HTR-8/SVneo (cell line): ENCODE measurements at places on chromosomes 7 and 10.

GRCh38 chr10:128158021-128158795, 32.0 kb upstream of the MKI67 start:
- DNase-seq, result no peak

GRCh38 chr10:51915031-51915542, 215.7 kb upstream of the CSTF2T start:
- DNase-seq, result no peak

DNA sequence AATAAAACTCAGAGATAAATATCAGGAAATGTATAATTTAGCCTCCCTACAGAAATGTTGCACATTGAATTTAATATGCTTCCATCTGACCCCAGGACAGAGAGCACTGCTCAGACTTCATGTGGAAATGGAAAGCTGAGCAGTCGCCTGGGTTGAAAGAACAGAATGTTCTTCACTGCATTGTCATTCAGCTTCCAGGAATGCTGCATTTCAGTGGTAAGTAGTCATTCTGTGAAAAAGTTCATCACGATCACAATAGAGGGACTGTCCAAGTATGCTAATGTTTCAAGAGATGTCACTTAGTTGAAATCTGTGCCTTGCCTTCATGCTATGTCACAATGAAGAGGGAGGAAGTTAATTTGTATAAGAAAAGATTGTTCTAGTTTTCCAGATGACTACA, 147.3 kb downstream of the NRCAM start:
- no peak for DNase-seq

- no peak for DNase-seq
Measured at GRCh38 chr7:44380831-44381493, 55.6 kb upstream of the CAMK2B start.

- no peak for DNase-seq
Measured at GRCh38 chr7:133746305-133746704, 380.8 kb upstream of the LRGUK start.

GRCh38 chr7:122746948-122747347, 44.2 kb upstream of the RNF148 start:
- DNase-seq, result no peak

GRCh38 chr7:8205537-8205936, 56.4 kb downstream of the ICA1 start:
- no peak for DNase-seq

- DNase-seq, result no peak
Measured at GRCh38 chr10:42177077-42177792, 461.1 kb downstream of the ZNF33B start.

DNA sequence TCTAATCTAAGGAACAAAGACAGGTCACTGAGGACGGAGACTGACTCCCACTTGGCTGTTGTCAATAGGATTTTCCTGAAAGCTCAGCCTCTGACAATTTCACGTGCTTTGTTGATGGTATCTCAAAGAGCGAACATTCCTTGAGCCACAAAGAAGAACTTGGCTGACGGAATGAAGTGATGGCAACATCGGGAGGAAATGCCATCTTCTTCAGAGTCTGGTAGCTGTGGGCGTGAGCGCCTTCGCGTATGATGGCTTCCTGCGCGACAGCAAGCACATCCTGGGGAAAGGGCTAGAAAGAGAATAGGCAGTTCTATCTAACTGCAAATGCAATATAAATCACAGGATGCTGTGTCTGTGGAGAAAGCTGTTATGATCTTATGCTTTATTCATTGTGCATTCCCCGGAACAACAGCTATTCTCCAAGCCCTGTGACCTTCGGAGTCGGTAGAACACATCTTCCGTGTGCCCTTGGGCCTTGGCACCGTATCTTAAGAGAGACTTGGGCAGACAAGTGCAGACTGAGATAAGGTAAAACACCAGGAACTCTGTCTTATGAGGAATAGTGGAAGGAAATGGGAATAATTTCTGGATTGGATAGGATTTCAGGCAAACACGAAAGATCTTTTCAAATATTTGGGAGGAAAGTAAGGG, 19.6 kb upstream of the GTPBP4 start:
- DNase-seq, result no peak

DNA sequence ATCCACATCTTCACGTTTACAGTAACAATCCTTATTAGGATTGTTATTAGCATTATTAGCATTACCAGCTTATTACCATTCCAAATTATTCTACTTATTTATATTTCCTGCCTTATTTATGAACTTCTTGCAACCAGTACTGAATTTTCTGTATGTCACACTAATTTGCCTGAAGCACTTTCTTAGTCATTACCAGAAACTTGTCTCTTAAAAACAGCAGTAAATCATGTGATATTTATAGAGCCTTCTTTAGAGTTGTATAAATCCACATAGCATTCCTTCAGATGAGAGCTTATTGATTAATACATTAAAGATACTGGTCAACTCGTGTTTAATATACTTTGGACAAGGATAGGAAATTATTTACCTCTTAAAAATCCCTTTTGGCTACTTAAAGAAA, 618.6 kb downstream of the SUGCT start:
- DNase-seq, result no peak

GRCh38 chr10:17200912-17201793, at the start of gene TRDMT1:
Gene TRDMT1, minus strand, starts transcription at chr10:17201672. Its CDS starts 38 bp downstream, at chr10:17201634.
- peak; percentile 65 for DNase-seq

GRCh38 chr10:126584836-126585235, 85.7 kb downstream of the C10orf90 start:
- DNase-seq, result no peak

GRCh38 chr7:607938-608337, 88.3 kb upstream of the PDGFA start:
- no peak for DNase-seq

DNA sequence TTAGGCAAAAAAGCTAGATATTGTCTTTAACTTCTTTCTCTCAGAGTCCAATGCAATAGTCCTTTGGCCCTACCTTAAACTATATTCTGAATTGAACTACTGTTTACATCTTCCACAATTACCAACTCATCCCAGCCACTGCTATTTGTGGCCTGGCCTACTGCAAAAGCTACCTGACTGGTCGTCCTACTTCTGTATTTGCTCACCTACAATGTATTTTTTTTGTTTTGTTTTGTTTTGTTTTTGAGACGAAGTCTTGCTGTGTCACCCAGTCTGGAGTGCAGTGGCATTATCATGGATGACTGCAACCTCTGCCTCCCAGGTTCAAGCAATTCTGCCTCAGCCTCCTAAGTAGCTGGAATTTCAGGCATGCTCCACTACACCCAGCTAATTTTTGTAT, 51.2 kb downstream of the ARL4A start:
- no peak for DNase-seq

DNA sequence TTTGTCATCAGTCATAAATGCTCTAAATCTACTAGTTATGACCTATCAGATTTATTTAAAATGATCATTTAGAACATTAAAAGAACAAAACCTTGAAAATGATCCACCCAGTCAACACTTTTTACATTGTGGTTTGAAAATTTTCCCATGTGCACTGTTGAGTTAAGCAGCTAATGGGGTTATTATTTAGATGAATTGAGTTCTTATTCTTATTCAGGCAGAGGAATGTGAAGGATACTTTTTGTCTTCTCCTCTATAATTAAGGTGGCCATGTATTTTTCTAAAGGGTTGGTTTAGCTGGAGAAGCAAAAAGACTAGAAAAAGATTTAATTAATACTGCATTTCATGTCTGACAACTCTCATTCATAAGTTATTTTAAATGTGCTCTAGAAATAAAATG, 74.9 kb upstream of the FEZF1 start:
- DNase-seq, result no peak

- DNase-seq, result no peak
Measured at GRCh38 chr7:65938336-65938895, 43.6 kb downstream of the GUSB start.

DNA sequence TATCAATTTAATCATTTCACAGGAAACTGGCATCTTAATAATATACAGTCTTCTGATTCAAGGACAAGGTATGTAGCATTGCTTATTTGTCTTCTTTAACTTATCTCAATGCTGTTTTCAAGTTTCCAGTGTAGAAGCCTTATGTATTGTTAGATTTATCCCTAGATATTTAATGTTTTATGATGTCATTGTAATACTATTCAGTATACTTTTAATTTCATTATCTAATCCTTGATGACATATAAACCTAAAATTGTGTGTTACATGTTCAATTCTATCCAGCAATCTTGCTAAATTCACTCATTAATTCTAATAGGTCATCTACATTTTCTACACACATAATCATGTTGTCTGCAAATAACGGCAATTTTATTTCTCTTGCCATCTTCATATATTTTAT, 126.3 kb upstream of the SEC61G start:
- no peak for DNase-seq

DNA sequence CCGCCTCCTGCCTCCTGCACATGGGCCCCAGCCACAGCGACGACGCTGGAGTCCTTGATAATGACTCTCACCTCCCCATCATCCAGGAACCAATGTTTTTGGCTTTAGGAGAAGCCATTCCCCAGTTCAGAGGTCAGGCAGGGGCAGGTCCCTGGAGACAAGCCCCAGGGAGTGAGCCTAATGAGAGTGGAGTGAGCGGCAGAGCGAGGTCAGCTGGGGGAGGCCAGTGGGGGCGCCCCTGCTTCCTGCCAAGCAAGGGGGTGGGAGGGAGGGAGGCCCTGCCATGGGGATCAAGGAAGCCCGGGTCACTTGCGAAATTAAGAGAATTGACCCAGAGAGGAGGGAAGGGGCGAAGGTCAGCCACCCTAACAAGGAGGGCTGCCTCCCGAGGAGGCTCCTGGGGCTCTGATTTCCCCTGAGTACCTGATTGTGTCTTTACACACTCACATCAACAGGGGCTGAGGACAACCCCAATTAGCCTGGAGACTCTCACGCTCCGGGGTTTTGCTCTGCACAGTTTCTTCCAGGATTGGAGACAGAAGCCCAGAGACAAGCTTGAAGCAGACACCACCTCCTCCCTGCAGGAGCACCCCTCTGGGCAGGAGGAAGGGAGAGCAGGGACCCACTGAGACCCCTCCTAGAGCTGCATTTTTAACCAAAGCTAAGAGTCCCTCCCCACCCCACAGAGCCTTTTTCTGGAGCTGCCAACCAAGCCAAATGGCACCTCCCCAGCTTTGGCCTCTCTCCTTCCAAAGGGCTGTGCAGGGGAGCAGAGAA, 112.1 kb downstream of the COL13A1 start:
- no peak for DNase-seq

DNA sequence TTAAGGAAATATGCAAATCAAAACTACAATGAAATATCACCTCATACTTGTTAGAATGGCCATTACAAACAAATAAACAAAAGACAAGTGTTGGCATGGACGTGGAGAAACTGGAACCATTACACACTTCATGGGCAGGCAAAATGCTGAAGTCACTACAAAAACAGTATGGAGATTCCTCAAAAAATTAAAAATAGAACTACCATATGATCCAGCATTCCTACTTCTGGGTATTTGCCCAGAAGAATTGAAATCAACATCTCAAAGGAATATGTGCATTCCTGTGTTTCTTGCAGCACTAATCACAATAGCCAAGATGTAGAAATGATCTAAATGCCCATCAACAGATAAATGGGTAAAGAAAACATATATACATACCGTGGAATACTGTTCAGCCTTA, 83.6 kb downstream of the NRCAM start:
- no peak for DNase-seq

DNA sequence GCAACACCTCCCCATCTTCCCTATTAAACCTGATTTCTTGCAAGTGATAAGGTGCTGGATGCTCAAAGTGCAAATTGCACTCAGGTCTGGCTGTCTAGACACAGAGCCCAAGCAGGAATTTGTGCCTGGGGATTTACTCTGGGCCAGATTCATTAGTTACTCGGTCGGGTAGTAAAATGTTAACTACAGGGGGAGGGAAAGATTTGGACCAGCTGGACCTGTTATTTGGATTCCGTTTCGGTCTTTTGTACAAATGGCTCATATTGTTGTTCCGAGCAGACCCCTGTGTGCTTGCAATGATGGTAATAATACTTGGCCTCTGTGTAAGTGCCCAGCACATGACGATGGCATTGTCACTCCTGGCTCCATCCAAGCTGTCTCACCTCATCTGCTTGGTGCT, 609.6 kb downstream of the KCNMA1 start:
- no peak for DNase-seq

DNA sequence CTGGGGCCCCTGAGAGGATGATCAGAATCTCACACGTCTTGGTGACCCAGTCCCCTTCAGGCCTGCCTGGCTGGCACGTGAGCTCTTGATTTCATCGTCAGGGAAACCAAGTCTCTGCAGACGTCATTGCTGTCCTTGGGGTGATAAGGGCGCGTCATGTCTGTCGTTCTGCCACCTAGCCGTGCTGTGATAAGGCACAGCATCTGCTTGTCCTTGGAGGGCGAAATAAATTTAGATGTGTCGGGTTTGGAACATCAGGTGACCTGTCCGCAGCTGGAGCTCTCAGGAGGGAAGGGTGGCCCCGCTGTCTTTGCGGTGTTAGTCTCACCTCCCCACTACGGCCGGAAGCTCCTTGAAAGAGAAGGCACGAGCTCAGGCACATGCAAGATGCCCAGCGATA, 129.2 kb downstream of the GRK5 start:
- DNase-seq, result no peak

- no peak for DNase-seq
Measured at GRCh38 chr10:124142006-124142739, 48.8 kb upstream of the CHST15 start.

- no peak for DNase-seq
Measured at GRCh38 chr10:71740069-71740653, 20.6 kb upstream of the C10orf105 start.

- no peak for DNase-seq
Measured at GRCh38 chr10:74500816-74501215, 325.6 kb upstream of the KAT6B start.

DNA sequence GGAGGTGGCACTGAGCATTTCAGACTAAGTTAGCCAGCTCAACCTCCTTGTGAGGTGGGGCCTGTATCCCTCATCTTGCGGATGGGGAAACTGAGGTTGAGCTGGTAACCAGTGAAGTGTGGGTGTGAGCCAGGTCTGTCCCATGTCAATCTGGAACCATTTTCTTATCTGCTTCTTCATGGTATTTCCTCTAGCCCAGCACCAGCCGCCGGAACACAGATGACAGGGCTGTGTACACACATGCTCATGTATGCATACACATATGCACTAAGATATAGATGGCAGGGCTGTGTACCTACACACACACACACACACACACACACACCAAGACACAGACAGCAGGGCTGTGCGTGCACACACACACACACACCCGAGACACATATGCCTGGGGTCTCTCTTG, 18.5 kb downstream of the RAMP3 start:
- no peak for DNase-seq

DNA sequence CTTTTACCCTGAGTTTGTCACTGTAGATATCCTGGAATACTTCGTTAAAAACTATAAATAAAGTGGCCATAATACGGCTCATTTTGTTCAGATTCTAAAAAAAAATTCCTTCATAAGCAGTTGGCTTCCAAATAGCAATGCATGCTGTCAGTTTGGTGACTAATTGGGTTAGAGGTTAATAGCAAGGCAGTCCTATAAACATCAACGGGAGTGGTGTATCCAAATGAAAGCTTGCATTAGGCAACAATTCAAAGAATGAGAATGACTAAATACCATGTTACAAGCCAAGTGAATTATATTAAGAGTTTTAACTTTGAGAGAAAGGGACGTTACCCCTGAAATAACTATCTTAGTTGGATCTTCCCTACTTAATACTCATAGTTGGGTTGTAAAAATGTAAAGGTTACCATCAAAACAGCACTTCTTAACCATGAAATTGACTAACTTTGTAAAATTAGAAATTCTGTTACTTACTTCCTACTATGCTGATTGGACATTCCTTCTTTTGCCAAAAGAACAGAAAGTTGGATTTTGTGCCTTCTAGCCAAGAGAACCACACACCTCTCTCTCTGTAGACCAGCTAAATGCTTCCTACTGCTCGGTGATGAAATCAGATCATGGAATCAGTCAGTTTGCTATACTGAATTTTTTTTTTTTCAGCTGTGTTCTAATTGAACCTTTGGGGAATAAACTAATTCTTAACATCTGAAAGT, 98.0 kb downstream of the KAT6B start:
- DNase-seq, result peak; percentile 63
